ENCODE measurements at places on chromosomes 6 and 20.

DNA sequence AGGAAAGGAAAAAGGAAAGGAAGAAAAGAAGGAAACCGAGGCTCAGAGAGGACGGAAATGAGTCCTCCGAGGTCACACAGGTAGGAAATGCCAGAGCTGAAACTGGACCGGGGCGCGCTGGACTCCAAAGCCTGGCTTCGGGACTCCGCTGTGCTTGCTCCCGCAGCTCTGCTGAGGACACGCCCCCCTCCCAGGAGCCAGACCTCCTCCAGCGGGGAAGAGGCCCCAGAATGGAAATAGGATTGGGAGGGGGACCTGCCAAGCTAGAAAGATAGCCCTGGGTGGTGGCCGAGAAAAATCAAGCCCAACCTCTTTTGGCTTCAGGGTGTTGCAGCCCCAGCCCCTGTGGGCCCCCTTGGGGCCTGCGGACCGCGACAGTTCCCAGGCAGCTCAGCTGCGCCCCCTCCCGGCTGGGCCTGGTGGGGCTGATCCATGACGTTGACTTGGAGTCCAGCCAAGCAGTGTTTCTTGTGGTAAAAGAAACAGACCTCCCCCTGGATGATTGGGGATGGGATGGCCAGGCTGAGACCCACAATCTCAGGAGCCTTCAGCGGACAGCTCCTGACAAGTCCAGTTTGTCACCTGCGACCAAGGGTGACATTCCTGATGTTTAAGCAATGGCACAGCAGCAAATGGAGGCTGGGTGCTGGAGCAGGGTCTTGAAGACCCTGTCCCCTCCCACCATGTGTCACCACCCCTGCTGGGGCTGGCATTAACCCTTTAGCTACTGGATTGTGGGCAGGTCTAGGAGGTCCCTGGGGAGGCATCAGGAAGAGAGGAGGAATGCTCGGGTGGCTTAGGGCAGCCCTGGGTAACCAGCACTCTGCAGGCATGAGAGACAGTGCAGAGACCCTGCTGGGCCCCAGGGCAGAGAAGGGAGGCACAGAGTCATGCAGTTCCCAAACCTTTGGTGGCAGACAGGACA is 55.4 kb downstream of the RIPOR3 start:
- DNase-seq, result no peak

- DNase-seq, result no peak
Measured at GRCh38 chr6:150635906-150636514, 36.3 kb downstream of the PLEKHG1 start.

DNA sequence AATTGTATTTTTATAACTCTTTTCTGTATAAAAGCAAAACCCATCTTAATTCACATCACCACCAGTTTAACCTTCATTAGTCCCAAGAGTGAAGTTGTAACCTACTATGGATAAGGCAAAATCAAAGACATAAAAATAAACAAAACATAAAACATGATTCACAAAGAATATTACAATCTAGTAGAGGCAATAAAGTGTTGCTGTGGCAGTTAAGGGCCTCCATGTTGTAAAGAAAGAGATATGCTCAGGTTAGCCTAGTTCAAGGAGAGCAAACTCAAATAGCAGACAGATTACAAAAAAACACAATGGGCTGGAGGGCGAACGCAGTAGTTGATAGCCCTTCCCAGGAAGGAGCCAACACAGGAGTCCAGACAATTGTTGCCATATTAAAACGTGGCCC is 13.4 kb downstream of the LGSN start:
- DNase-seq, result no peak

DNA sequence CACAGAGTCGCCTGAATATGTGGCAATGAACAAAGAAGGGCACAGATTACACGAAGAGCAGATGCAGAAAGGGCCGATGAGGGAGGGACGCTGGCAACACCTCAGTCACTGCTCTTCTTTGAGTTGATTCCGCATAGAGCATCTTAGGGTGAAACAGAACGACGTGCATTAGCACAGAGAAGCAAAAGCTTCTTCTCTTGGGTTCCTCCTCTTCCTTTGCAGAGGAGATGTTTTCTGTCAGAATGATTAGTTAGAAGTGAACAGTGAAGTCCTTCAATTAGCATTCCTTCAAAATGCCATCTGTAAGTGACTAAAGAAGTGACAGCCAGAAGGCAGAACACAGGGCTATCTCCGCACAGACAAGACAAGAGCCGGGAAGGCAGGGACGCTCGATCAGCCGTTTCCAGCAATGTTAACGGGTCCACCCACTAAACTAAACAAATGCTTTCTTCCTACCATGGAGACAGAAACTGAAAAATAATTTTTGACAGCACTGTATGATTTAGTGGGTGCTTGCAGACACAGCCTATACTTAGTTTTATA is 219.8 kb upstream of the AGPAT4 start:
- no peak for DNase-seq

DNA sequence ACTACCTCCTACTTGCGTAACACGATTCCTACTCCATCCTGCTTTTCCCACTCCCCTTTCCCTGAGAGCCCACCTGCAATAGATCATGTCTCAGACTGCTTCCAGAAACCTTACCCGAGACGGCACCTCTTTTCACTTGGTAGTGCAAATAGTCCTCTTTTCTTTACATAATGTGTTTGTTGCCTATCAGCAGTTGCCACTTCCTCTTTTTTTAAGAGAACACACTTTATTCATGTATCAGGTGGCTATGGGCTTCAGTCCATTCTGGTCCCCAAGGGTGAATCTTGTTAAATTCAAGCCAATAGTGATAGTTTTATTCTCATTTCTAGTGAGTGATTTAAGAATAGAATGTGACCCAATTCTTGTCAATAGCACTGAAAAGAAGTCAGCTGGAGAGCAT is 57.7 kb upstream of the FERMT1 start:
- DNase-seq, result no peak

- DNase-seq, result no peak
Measured at GRCh38 chr6:126967296-126968005, 151.0 kb upstream of the RSPO3 start.

- DNase-seq, result no peak
Measured at GRCh38 chr6:159090530-159091480, 46.0 kb upstream of the TAGAP start.

GRCh38 chr20:61387954-61388348 is 135.9 kb downstream of the CDH4 start:
- no peak for DNase-seq

DNA sequence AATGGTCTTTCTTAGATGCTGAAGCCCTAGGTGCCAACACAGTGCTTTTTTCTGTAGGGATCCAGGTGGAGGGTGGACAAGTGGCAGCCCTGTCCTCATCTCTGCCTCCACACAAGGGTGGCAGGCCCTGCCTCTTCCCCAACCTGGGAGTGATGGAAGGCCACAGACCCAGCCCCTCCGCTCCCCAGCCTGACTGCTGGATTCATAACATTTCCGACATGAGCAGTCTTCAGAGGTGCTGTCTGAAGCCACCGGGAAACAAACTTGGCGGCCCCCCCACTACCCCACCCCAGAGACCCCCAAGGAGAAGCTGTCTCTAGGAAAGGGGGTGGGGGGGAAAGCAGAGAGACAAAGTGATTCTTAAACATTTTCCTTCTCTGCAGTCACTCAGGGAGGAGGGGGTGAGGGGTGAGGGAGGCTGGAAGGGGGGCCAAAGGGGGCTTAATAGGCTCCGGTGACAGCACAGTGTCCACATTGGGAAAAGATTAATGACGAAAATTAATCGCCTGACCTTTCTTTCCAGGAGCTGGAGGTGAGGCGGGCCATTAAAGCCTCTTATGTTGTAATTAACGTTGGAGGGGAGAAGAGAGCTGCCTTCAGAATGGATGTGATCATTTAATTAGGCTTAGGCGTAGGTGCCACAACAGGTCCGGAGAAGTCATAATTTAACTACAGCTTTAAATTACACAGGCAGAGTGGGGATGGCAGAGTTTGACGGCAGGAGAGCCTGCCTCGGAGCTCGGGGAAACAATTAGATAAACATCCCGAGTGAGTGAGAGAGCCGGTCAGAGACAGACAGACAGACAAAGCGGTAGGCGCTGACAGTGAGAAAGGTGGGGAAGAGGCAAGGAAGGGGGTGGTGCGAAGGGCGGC is 76.8 kb upstream of the FOXP4 start:
- no peak for DNase-seq

DNA sequence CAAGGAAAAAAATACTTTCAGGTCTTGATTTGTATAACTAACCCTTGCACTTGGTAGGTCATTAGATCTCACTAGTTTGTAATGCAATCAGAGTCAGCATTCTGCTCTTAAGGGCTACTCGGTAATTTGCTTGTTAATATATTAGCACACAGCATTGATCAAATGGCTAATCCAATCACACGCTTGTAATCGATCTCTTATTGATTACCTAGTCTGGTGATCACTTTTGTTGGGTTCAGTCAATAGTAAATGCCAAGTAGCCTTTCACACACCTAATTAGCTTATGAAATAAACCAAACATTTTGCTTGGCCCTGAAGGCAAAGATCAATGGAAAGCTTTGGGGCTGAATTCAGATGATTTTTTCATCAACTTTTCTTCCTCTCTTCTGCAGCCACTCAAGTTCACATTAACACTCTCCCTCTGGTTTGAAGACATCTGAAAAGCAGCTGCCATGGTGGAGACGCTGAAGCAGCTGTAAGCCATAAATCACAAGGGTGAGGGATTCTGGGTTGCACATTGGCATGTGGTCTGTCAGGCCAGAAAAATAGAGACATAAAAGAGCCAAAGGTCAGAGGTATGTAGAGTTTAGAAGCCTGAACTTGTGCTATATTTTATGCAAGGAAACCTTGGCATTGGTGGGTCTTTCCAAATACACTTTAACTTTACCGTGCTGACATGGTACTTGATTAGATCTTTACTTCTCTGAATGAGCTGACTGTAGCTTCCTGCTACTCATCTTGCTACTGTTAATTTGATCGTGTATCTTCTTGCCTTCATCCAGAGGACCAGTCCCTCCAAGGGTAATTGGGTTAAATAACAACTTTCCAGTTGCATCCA is 234.4 kb downstream of the SIM1 start:
- no peak for DNase-seq

DNA sequence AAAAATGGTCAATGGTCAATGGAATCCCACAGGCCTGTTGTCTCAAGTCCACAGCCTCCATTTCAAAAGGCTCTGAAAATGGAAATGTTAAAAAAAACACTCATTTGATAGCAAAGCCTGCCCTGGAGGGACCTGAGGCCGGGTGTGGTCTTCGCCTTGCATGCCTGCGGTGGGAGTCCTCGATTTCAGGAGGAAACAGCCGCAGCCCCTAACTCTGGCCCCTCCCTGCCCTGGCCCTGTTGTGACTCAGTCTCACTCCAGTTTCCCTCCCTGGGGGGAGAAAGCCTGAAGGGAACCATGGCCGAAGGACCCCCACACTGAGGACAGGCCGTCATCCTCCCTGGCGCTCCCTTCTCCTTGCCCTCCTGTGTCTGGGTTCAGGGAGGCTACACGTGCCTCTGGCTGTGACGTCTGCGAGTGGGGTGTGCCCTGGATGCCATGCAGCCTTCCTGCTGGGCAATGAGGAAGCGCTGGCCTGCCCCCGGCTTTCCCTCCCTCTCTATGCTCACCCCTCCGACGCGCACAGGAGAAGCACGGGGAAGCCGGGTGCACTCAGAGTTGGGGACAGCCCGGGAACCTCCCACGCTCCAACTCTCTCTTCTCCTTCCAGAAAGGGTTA is 9.2 kb downstream of the BHLHE23 start:
- no peak for DNase-seq

GRCh38 chr6:136968837-136969236 is 46.7 kb downstream of the SLC35D3 start:
- no peak for DNase-seq

GRCh38 chr6:123990376-123990775 is 186.7 kb downstream of the NKAIN2 start:
- DNase-seq, result no peak

- DNase-seq, result no peak
Measured at GRCh38 chr6:139147628-139148027, 12.7 kb downstream of the HECA start.

- DNase-seq, result no peak
Measured at GRCh38 chr6:24838081-24838480, 39.4 kb upstream of the ARMH2 start.

DNA sequence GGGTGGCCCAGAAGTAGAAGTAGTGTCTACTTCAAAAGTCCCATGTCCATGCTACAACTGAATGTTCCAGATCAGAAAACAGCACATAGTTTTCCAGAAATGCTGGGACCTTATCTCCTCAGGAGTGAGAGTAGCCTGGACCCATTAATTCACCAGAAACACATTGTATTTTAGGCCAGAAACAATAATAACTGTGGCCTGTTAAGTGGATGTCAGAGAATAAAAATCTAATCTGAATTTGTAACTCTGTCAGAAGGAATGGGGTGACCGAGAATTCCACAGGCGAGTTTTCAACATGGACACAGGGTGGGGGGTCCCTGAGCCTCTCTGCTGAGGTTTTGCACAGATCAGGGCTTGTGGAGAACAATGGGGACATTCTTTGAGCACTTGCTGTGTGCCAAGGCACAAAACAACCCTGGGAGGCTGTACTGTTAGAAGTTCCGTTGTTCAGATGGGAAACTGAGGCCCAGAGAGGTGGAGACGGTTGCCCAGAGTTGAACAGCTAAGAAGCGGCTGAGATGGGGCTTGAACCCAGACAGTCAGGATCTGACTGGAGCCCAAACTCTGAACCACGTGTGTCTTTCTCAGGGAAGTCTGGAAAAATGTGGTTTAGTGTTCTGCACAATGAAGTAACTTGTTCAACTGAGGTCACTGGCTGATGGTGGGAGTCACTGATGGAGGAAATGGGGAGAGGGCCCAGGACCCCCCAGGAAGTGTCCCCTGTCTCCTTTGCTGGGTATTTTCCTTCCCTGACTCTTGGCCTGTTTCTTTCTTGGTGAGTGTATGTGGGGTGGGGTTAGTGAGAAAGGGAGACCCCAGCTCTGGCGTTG is 44.2 kb downstream of the SNAI1 start:
- no peak for DNase-seq

GRCh38 chr6:5174756-5175549 is 85.8 kb downstream of the LYRM4 start:
- no peak for DNase-seq

DNA sequence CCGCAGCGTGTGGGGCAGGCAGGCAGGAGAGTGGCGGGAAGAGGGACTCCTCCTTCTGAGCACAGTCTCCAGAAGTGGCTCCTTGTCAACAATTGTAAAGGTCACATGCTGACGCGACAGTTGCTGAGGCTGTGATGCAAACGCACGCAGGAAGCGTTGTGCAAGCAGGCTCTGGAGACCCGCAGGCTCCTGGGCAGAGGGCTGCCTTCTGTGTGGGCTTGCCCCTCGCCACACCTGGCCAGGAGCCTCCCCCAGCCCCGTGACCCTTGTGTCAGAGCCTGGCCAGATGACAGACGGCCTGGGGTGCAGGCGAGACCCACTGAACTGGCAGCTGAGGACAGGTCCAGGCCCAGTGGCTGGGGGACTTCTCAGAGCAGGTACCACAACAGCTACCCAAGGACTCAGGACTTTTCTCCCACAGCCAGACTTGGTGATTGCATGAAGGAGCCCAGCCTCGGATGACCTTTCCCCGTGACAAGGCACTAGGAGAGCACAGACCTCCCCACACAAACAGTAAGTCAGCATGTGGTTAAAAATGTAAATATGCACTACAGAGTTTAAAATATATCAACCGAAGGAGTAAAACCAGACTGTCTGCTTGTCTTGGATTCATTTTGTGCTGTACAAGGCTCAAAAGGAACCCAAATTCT is 222.1 kb upstream of the RREB1 start:
- no peak for DNase-seq

Measured in mammary epithelial cell (primary cell).